Type B pancreatic cell (in vitro differentiated cells): ENCODE measurements at places on chromosomes 1 and 21. TPM values are rescaled to one million over a fixed set of nuclear protein-coding genes. Genes with fewer than 3 reads are reported as not detected.

DNMT3L gene
- 0.81 TPM in 1 of 2 replicates, not detected in the other for total RNA-seq

LRRN2 gene
- total RNA-seq, result 3.4 and 19.0 TPM in 2 replicates

TMEM81 gene
- 3.3 and 5.8 TPM in 2 replicates for total RNA-seq

DNA sequence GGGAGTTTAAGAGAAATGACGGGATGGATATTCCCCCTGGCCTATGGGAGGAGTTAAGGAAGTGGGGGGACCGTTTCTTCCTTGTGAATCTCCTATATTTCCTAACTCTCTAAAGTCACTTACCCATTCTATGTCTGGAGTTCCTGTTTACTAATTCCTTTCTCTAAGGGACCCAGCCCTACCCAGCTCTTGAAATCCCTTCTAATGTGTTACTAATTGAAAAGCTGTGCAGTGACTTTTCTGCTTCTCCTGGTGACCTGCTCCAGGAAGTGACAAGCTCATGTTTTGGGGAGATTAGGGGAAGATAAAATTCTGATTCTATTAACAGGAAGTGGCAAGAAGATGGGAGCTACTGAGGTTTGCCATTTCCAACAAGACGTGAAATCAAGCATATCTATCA is 4.0 kb upstream of the SAMSN1 start:
- DNase-seq, result no peak

GRCh38 chr1:244256086-244256676 is 195.5 kb downstream of the ADSS2 start:
- no peak for DNase-seq

FMO5 gene
- total RNA-seq, result 2.4 and 3.8 TPM in 2 replicates
